ENCODE measurements at places on chromosomes 16 and 17. TPM values are rescaled to one million over a fixed set of nuclear protein-coding genes. Genes with fewer than 3 reads are reported as not detected.
A peak's percentile ranks its signal among the peaks of the same experiment; 100 is the strongest.

GRCh38 chr16:56202036-56202435, 10.7 kb downstream of the GNAO1 start:
- DNase-seq: peak; percentile 25

Gene KRTAP9-3
- not detected for total RNA-seq

Gene NXPH3
- 0.19 TPM for total RNA-seq

DNA sequence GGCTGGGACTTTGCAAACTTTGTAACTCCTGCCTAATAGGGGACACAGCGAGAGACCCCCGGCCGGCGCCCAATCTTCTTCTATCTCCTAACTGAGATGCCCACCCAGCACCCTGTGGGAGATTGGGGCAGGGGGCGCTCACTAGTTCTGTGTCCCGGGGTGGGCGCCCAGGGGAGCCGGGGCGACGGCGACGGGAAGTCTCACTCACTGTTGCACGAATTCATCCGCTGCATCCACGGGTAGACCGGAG, 3.9 kb upstream of the HOXB5 start:
- DNase-seq: no peak

DNA sequence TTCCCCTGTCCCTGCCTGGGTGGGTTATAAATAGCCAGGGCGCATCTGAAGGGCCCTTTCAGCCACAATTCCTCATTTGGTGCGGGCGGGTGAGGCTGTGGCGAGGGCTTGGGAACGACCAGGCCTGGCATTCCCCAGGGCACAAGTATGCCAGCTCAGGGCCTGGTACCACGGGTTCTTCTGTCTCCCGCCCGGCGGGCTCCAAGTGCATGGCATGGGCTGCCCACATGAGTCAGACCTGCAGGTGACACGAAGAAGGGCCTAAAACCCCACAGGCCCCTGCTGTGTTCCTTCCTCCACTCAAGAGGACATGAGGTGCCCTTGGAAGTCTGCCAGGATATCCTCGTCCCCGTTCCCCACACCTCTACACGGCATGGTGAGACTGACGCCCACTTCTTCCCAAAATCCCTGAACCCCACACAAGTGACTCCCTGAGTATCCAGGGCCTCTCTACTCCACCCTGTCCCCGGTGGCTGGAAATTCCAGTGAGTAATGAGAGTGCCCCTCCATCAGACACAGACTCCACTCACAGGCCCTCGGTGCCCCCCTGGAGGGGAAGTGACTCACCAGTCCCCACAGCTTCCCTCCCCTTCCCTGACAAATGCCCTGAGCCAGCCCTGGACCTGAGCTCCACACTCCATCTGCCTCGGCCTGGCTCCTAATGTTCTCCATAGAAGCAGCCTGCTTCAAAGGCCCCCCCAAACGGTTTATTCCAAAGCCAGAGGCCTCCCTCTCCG, 68.8 kb downstream of the ABR start:
- peak; percentile 95 for DNase-seq

Gene POLR3K
- 4.0 TPM for total RNA-seq

DNA sequence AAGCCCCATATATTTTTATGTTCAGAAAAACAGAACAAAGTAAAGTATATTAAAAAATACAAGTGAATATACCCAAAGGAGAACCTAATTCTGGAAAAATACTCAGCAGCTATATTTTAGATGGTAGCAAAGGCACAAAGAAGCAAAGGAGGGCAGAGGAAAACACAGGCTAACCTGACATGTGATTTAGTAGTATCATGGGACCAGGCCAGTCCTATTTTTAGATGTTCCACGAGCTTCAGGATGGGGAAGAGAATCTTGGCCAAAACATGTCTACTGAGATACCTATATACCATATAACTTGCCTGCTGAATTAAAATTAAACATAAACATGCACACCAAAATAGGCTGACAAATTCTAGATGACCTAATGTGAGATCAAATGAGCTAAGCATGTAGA, 32.9 kb downstream of the SMYD4 start:
- DNase-seq: no peak

DNA sequence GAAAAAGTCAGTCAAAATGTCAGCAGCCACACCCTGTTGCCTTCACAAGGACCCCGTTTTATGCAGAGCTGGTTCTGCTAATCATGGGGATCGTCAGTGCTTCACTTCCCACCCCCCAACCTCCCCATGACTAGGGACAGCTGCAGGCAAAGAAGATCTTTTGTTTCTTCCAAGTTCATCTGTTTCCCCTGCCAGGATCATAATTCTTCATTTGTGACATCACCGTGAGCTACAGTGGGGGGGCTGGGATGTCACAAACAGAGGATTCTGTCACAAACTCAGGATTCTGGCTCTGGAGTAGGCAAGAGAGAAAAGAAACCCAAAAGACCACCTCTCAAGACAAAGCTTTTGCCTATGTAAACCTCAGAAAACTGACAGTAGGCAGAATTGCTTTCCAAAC, 24.7 kb downstream of the DNAJC7 start:
- peak; percentile 84 for DNase-seq

DNA sequence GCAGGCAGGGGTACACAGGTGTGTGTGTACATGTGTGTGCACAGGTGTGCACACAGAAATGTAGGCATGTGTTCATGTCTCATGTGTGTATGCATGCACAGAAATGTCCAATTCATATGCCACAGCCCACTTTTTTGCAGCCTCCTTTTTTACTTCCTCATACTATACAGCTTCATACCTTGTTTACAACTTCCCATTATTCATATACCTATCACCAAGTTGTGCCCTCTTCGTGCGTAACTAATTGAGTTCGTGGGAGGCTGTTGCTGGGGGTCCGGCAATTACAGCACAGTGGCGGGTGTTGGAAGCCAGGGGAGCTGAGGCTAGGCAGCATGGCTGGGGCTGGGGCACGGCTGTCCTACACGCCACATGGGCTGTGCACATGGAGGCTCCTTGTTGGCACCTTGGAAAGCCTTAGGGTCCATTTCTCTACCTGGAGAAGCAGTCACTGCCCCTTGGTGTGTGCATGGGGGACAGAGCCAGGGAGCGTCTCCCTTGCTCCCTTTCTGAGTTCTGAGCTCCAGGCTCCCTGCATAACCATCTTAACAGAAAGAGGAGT, 266.7 kb downstream of the ENGASE start:
- no peak for DNase-seq

Gene IRX3
- total RNA-seq: 84.1 TPM

DNA sequence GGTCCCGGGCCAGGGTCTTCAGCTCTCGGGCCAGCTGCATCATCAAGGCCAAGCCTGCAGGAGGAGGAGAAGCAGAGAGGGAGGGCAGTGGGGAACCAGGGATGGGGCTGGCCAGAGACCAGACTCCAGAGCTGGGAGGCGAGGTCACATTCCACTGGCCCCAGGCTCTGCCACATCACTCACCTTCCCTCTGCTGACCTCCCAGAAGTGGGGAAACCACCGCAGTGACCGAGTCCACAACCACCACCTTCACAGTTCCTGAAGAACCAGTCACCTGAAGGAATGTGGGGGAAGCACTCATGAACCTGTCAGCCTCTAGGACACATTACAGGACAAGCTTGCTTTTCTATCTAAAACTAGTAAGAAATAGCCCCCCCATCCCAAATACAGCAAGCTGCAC, 16.4 kb downstream of the RAD51D start:
- DNase-seq: no peak

Gene KRT222
- total RNA-seq: not detected

DNA sequence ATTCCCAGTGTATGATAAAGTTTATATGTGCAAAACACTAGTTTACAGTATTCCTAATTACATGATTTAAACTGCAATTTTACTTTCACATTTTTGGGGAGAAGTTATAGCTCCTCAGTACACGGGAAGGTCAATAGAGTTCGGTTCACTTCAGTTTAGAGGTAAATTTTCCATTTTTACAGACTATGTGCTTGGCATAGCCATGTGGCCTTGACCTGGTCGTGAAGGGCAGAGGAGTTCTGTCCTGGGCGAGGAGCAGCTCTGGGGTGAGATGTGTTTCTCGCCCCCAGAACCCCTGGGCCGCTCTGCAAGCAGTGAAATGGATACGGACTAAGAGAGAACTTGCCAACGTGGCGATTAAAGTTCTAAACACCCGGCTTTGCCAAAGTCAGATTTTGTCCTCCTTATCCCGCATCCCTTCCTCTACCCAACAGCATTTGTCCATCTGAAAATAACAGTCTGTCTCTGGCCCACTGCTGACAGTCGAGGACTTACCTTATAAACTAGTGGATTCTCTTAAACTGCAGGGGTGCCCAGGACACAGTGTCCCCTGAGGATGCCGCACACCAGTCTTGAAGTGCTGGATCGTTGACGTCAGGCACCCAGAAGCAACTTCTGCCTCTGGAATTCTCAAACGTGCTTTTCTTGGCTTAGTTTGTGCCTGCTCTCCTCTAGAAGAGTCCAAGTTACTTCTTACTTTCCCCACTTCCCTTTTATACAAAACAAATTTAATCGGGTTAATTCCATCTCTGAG, 1.5 kb upstream of the SIAH1 start:
- DNase-seq: no peak

DNA sequence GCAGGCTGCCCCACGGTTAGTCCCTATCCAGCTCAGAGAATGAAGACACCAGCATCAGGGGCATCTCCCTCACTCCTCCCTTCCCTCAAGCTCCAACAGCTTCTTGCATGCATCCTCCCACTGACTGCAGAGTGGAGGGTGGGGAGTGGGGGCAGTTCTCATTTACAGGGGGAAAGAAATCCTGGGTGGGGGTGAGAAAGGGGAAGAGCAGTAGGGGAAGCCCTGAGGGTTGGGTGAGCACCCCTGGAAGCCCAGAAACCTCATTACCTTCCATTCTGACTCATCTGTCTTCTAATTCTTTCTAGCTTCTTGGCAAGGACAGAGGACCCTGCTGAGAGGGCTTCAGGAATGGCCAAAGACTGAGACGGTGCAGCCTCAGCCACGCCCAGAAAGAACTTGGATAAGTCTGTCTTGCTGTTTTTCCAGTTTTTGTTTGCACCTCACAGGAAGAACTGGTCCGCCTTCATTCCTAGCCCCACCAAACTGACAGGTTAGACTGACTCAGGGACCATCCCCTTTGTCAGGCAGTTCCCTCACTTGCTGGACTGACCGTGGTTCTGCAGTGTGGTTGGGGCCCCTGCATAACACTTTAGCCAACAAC, 52.5 kb upstream of the WSB1 start:
- DNase-seq: peak; percentile 13

Gene MC1R
- 7.7 TPM for total RNA-seq

DNA sequence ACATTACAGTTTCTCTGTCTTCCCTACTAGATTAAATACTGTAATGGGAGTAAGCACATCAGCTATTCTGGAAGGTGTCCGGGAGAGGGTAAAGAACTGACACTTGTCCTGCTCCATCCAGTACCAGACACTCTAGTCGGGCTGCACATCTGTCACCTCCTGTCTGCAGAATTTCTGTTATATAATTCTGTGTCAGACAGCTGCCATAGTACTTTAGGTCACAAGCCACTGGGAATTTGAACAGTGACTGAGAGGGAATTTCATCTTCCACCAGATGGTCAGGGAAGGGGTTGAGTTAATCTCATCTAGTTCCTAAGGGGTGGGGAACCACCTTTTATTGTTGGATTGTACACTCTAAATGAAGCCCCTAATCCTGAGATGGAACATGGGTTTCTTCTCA, 58.6 kb upstream of the NUDT7 start:
- DNase-seq: no peak

DNA sequence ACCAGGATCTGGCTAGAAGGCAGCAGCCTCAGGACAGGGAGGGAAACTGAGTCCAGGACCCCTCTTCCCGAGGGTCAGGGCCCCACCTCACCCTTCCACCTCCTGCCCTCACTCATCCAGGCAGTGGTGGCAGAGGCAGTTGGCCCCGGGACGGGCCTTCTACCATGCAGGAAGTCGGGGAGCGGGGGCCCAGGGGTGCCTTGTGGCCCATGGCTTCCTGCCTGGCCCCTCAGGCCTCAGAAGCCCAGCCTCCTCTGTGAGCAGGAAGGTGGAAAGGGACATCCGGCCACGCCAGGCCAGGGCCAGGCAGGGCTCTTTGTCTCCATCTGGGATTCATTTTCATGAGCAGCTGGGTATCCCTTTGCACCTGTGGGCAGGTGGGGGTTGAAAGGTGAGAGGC, 58.5 kb downstream of the BAHCC1 start:
- no peak for DNase-seq

Gene GAST
- not detected for total RNA-seq

DNA sequence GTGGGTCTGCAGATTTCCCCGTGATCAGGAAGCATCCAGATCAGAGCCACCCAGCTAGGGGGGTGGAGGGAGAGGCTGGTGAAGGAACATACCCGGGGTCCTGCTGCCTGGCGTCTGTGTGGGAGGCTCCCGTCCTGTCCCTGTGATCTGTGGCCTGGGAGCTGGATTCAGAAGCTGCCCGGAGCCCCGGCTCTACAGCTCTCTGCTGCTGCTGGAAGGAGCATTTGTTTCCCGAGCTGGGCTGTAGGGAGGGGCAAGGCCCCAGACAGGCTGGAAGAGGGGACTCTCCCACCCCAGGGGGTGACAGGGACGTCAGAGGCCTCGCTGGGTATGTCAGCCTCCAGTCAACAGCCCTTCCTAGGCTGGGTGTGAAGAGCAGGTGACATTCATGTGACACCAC, 10.2 kb downstream of the SOX8 start:
- no peak for DNase-seq

GRCh38 chr16:48542020-48542473, 67.9 kb downstream of the N4BP1 start:
- peak; percentile 70 for DNase-seq

- no peak for DNase-seq
Observed at GRCh38 chr17:320139-320538, 32.5 kb downstream of the RPH3AL start.

- no peak for DNase-seq
Observed at GRCh38 chr17:13538841-13539411, 62.8 kb downstream of the HS3ST3A1 start.

DNA sequence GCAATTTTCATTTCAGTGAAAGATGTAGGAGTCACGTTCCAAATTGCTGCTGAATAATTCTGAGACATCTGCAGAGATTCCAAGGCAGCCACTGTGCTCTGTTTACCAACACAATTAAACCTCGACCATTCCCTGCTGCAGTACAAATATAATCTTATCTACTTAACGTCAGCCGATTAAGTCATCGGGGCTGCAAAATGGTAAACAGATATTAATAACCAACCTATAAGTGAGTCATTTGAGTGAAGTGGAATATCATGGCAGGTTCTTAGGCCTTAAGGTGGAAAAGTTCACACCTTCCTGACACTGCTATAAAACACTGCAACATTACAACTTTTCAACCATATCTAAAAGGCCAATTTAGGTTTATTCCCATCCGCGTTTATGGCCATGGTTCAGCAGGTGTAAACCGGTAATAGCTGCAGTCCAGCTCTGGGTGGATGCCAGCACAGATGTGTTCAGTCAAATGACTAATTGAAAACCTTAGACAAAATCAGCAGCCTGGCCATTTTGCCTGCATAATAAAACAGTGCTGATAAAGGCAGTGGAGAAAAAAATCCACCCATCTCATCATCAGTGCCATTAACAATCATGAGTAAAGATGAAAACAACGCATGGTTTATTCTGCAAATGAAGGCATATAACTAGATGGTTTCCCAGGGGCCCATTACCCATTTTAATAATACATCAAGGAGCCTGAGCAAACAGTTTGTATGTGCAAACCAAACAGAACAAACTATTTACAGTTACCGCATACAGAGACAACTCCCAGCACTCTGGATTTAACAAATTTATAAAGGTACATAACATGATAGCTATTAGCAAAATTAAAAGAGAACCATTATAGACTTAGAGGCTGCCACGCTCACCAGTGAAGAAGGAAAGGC, 202.9 kb upstream of the IRX3 start:
- DNase-seq: no peak
